ENCODE measurements at places on chromosomes 3 and 15.

DNA sequence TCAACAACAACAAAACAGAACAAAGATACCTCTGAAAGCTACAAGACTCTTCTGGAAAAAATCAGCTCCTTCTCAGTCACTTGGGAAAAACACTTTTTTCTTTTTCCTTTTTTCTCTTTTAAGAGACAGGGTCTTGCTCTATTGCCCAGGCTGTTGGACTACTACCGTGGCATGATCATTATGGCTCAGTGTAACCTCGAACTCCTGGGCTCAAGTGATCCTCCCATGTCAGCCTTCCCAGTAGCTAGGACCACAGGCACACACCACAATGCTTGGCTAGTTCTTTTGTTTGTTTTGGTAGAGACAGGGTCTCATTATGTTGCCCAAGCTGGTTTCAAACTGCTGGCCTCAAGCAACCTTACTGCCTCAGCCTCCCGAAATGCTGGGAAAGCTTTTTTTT lies 12.8 kb downstream of the MYO9A start:
- no peak for DNase-seq

- DNase-seq = no peak
Measured at GRCh38 chr15:29773816-29774215, 48.5 kb downstream of the TJP1 start.

- peak; percentile 21 for DNase-seq
Measured at GRCh38 chr3:153768561-153769469, 352.4 kb upstream of the ARHGEF26 start.

DNA sequence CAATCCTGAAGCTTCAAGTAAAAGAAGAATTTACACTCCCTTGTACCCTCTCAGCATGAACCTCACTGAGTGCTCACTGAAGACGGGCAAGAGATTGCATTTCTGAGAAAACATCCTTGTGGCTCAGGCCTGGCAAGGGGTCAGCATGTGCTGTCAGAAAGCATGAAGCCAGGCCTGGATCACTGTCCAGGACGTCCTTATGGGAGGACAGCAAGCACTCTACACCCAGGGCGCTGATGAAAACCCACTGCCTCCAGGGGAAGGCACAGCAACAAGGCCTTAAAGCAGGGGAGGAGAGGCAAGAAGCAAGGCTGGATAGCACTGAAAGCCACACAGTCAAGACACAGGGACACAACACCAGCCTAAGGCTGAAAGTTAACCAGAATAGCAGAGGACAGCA lies 315.4 kb downstream of the OCA2 start:
- DNase-seq = no peak

GRCh38 chr3:46298871-46299607 lies 54.9 kb upstream of the CCR2 start:
- no peak for DNase-seq

DNA sequence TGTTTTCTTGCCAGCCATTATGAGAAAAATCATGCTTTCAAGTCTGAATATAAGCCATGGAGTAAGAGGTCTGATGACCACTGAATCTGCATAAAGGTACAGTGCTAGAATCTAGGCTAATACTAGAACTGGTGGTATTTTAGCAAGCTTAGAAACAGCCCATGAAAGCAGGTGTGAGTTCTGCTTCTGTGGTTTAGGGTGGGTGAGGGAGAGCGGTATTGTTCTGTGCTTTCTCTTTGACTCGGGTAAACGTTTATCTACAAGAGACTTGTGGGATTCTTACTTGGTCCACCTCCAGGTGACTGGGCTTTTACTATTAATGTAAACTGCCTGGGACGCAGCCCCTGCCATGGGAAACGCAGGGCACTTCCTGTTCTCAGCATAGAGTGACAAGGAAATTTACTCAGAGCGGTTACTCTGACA lies 55.2 kb downstream of the PGPEP1L start:
- DNase-seq = no peak
